CD4-positive, alpha-beta T cell treated with Interleukin-6 for 4 hours (primary cell): ENCODE measurements at places on chromosomes 4 and X.

- DNase-seq = no peak
Observed at GRCh38 chrX:154000051-154000450, 19.7 kb downstream of the IRAK1 start.

GRCh38 chr4:25799522-25799921 is 63.3 kb downstream of the SEL1L3 start:
- DNase-seq = no peak

GRCh38 chrX:29724316-29724715 is 491.0 kb upstream of the MAGEB2 start:
- no peak for DNase-seq

GRCh38 chr4:67106861-67107460 is 438.3 kb downstream of the CENPC start:
- DNase-seq = no peak

DNA sequence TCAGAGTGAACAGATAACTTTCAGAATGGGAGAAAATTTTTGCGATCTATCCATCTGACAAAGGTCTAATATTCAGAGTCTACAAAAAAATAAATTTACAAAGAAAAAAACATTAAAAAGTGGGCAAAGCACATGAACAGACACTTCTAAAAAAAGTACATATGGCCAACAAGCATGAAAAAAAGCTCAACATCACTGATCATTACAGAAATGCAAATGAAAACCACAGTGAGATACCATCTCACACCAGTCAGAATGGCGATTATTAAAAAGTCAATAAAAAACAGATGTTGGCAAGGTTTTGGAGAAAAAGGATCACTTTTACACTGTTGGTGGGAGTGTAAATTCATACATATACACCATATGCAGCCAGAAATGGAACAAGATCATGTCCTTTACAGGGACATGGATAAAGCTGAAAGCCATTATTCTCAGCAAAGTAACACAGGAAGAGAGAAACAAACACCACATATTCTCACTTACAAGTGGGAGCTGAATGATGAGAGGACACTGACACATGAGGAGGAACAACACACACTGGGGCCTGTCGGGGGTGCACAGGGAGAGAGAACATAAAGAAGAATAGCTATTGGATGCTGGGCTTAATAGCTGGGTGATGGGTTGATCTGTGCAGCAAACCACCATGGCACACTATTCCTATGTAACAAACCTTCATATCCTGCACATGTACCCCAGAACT is 41.6 kb upstream of the ITM2A start:
- DNase-seq = no peak

DNA sequence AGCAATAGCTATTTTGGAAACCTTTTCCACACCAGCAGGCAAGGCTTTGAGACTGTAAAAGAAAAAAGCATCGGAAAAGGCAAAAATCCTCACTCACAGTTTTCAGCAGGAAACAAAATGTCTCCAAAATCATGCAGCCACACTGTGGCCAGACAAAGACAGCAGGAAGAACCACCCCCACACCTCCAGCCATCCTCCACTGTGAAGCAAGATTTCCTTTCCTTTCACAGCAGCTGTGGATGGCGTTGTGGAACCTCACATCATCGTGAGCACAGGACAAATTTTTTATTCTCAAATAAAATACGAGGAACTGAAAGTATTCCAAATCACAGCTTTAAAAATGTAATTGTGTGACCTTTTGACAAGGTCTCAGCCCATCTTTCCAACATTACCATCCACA is 351.7 kb upstream of the NOCT start:
- DNase-seq = no peak

GRCh38 chr4:147582386-147583060 is 34.7 kb upstream of the TMEM184C start:
- DNase-seq = no peak

GRCh38 chr4:108052558-108053120 is 63.0 kb downstream of the HADH start:
- no peak for DNase-seq

DNA sequence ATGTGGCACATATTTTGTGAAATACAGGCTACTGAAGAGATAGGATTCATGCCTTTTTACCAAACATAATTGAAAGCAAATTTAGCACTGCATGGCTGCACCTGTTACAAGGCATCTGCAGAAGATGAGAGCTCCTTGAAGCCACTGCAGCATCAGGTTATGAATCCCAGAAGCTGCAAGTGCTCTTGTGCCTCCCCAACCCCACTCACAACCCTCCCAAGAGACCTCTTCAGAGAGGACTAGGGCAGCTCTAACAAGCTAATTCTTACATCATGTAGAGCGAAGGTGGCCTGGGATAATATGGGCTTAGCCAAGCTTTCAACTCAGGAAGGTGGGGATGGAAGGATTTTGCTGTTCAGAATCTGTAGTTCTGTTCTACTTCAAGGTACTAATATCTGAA is 27.2 kb downstream of the MFAP3L start:
- no peak for DNase-seq

GRCh38 chr4:71304289-71304850 is 34.5 kb upstream of the SLC4A4 start:
- DNase-seq = no peak

GRCh38 chr4:152195888-152196287 is 340.0 kb downstream of the FBXW7 start:
- DNase-seq = no peak

DNA sequence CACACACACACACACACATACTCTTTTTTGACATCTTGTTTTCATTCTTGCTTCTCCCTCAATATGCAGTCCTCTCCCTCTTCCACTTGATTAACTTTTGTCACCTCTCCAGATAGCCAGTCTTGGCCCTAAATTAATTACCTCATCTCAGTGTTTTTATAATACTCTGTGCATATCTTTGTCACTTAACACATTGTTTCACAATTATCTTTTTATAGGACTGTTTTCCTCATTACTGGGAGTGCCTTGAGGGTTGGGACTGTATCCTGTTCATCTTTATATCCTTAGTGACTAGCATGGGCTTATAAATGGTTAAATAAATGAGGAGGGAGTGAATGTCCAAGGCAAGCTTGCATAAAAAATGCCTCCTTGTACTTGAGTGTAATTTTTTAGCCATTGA is 33.1 kb downstream of the SYNPO2 start:
- DNase-seq = no peak

- DNase-seq = no peak
Observed at GRCh38 chr4:47741200-47741599, 96.7 kb downstream of the CORIN start.

DNA sequence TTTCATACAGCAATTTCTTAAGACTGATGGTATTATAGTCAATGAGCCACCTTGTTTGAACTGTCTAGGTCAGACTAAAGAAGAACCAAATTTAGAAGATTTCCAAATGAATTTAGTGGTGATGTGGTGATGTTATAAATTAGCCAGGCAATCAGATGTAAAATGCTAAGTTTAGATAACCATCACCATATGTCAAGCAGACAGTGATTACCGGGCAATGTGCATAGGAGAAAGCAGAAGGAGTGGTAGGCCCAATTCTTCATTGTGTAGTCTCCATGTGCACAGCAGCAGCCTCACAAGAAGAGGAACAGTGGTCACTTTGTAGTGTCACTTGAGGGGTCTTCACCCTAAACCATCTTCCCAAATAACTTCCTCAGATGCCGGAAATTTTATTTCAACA is 198.8 kb downstream of the ANTXR2 start:
- DNase-seq = no peak

DNA sequence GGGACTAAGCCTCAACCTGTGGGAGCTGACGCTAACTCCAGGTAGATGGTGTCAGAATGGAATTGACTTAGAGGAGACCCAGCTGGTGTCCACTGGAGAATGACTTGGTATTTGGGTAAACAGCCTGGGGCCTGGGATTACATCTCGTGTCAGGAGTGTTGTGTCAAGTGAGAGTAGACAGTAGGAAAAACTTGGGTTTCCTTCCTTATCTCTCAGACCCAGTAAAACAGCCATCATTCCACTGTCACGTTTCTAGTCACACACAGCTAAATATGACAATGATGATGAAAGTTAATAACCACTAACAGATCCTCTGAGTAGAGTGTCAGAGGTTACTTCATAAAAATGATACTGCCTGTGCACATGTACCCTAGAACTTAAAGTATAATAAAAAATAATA is 13.8 kb downstream of the ZNF674 start:
- DNase-seq = no peak

- no peak for DNase-seq
Observed at GRCh38 chr4:46946919-46947536, 38.0 kb upstream of the COX7B2 start.

GRCh38 chr4:79913581-79913980 is 159.4 kb downstream of the ANTXR2 start:
- no peak for DNase-seq

- DNase-seq = no peak
Observed at GRCh38 chr4:151530230-151530629, 121.3 kb downstream of the FHIP1A start.

GRCh38 chr4:109754093-109754857 is 24.4 kb upstream of the PLA2G12A start:
- no peak for DNase-seq

DNA sequence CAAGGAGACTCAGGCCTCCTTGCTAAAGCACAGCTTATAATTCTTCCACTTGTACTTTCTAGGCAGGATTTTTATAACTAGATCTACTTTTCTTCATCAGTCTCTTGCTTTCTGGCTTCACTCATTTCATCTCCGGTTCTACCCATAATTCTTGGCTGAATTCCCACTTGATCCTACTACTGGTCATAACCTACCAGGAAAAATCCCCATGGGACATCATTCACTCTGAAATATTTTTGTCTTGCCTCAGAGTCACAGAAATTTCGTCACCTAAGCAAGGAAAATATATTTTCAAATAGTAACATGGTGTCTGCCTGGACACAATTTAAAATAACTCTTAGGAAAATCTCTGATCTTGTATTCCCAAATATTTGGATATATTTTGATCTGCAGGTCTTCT is 122.3 kb downstream of the TEX13A start:
- DNase-seq = no peak

GRCh38 chrX:47420265-47420664 is 49.9 kb downstream of the ZNF157 start:
- no peak for DNase-seq

GRCh38 chr4:34187056-34187455 is 2057.3 kb downstream of the ARAP2 start:
- DNase-seq = no peak

DNA sequence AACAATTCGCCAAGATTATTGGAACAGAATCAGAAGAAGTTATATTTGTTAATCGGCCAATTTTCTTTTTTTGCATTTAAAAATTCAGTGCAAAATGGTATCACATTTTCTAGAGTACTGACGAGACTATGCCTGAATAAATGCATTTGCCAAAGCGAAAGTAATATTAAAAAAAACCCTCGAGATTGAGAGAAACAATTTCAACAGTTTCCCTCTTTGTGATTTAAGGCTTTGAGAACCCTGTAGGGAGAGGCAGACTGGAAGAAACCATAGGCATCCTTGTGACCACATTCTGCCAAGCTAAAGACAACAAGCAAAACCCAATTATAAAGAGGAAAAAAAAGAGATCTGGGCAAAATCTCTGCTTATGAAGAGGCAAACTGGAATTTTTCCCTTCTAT is 218.1 kb upstream of the GK2 start:
- no peak for DNase-seq

DNA sequence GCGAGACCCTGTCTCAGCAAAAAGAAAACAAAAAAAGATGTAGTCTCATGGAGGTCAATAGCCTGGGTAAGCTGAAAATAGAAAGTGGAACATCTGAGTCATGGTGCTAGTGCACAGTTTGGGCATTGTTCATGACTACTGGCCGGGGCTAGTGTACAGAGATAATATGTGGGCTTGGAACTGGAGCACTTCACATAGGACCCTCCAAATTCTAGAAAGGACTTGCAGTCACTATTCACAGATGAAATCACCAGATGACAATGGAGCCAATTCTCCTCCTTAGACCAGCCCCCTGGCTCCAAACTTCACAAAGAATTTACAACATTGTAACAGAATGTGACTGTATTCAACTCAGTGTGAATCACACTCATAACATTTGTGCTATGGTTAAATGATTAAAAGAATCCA is 367.8 kb upstream of the SLC7A11 start:
- DNase-seq = no peak

GRCh38 chr4:53852343-53852742 is 212.1 kb downstream of the CHIC2 start:
- no peak for DNase-seq

DNA sequence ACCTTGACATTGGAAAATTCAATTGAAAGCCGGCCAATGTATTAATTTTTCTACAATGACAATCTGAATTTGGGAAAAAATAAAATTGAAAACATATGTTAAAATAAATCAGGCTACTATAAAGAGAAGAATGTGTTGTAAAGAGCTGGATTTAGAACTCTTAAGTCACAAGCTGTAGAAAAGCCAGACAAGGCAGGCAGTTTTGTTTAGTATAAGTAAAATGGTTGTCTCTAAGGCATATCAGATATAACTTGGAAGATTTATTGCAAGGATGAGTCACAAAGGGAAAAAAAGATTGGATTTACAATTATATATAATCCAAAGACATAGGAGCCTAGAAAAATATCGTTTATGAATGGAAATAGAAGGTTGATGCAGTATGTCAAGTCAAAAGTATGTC is 549.1 kb upstream of the EPHA5 start:
- no peak for DNase-seq

GRCh38 chrX:79361192-79361870 is 5.8 kb downstream of the ITM2A start:
- DNase-seq = peak; percentile 19
